ENCODE measurements at places on chromosomes 11 and 22.

- no peak for DNase-seq
Measured at GRCh38 chr11:113104691-113105251, 143.6 kb downstream of the NCAM1 start.

DNA sequence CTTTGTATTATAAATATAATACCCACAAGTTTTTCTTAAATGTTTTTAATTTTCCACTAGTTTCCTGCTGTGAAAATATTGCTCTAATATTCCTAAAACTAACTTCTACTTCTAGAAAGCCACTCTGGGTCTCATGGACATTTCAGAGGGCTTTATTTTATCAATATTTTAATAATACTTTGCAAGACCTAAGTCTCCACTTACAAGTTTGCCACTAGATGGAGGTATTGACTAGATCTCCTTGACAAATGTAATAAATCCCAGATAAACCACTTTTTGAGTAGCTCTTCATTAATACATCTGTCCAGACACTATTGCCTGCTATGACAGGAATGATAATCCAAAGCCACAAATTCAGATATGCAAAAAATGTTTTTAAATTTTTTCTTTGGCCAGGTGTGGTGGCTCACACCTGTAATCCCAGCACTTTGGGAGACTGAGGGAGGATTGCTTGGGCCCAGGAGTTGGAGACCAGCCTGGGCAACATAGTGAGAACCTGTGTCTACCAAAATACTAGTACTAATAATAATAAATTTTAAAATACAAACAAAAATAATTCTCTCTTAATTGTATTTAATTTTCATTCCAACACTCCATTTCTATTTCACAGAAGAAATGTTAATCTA is 3.5 kb upstream of the ACAT1 start:
- peak; percentile 61 for DNase-seq

DNA sequence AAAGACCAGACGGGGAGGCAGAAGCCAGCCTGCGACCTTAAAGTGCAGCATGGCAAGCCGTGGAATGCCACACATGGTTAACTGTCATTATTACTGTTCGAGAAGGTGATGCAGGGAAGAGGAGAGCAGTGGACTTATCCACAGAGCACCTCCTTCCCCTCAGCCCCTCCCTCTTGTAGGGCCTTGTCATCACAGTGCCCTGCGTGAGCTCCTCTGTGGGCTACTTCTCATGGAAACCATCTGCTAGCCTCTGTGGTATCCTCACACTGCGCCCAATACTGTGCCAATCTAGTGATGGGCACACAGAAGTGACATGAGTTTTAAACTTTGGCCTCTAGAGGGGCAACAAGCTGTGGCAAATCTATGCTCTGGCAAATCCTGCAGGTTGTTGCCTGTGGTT is 18.2 kb upstream of the CCDC134 start:
- DNase-seq, result peak; percentile 83

- no peak for DNase-seq
Measured at GRCh38 chr11:70466596-70466995, 68.3 kb downstream of the CTTN start.

GRCh38 chr11:125357551-125357950 is 138.5 kb downstream of the FEZ1 start:
- no peak for DNase-seq

DNA sequence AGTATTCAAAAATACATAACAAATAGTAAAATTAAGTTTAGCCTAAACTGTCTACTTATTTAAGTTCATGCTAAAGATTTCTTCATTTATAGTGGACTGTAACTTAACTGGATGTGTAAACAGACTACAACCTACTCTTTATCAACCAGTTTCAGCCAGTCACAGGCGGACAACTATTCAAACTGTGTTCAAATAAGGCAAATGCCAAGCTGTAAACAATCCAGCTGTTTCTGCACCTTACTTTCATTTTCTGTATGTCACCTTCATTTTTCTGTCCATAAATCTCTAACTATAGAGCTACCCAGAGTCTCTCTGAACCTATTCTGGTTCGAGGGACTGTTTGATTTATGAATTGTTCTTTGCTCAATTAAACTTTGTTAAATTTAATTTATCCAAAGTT is 992.8 kb downstream of the DLG2 start:
- DNase-seq, result no peak

DNA sequence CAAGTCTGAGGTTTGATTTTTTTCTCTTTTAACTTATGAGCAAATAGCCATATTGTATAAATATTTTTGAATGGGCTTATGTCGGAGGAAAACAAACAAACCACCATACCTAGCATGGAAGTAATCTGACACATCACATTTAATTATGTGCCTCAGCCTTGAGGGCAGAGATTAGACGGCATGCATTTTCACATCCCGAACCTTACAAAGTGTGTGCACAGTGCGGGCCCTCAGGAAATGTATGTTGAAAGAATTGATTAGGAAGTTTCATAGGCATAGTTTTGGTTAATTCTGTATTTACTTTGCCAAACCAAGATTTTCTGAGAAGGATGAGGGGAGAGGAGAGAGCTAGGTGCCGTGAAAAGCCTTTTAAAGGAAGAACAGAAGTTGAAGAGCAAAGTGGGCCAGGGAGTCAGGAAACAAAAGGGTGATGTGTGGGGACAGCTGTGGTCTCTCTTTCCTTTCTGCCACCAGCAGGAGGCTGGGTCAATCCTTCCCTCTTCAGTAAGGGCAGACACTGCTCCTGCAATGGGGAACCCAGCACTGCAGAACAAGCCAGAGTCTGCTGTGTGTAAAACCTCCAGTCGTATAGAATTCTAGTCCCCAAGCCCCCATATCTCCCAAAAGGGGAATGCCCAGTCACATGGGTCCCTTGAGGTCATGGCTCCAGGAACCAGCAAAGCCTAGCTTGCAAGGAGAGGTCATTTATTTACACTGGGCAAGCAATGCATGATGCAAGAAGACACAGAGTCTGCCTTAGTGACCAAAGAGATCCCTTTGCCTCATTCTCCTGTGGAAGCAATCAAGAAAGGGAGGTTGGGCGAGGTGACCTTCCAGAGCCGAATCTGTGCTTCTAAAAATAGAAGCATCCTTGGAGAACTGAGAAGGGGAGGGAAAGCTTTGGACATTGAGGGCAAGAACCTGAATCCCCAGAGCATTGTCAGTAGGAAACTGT is 71.1 kb upstream of the OLFML1 start:
- no peak for DNase-seq

GRCh38 chr11:67538306-67538705 is 15.1 kb upstream of the CABP2 start:
- no peak for DNase-seq

DNA sequence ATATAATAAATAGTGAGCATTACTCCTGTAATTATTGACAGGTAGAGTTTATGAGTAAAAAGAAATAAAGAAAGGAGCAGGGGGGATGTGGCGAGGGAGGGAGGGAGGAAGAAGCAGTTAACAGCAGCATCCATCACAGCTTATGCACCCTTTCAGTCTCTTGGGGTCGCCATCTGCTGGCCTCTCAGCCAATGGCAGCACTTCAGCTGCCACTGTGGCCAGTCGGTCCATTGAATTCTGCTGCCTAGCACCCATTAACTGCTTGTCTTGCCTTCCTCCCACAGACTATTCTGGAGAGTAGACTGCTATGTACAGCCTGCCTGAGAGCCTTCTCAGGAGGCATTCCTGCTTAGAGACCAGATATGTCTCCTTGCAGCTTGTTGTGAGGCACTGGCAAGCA is 388.3 kb downstream of the TENM4 start:
- DNase-seq, result no peak

- no peak for DNase-seq
Measured at GRCh38 chr22:44332946-44333345, 20.2 kb upstream of the SHISAL1 start.

- no peak for DNase-seq
Measured at GRCh38 chr11:16337421-16338213, 18.7 kb downstream of the SOX6 start.

- peak; percentile 19 for DNase-seq
Measured at GRCh38 chr22:38570779-38571364, 889 bp upstream of the DMC1 start.

DNA sequence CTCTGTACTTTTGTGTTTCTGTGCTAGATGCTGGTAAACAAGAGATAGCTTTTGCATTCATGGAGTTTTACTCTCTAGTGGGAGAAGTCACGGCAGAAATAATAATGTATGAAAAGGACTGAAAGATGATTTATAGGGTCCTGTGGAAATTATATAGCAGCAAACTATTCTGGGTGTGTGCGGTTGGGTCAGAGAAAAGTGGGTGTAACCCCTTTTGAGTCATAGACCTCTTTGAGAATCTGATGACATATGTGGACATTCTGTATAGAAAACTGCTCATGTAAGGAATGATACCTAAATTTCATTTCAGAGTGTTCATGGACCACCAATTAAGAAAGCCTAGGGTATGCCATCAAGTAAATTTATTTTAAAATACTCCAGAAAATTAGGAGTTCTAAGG is 54.4 kb downstream of the TMEM135 start:
- DNase-seq, result no peak

DNA sequence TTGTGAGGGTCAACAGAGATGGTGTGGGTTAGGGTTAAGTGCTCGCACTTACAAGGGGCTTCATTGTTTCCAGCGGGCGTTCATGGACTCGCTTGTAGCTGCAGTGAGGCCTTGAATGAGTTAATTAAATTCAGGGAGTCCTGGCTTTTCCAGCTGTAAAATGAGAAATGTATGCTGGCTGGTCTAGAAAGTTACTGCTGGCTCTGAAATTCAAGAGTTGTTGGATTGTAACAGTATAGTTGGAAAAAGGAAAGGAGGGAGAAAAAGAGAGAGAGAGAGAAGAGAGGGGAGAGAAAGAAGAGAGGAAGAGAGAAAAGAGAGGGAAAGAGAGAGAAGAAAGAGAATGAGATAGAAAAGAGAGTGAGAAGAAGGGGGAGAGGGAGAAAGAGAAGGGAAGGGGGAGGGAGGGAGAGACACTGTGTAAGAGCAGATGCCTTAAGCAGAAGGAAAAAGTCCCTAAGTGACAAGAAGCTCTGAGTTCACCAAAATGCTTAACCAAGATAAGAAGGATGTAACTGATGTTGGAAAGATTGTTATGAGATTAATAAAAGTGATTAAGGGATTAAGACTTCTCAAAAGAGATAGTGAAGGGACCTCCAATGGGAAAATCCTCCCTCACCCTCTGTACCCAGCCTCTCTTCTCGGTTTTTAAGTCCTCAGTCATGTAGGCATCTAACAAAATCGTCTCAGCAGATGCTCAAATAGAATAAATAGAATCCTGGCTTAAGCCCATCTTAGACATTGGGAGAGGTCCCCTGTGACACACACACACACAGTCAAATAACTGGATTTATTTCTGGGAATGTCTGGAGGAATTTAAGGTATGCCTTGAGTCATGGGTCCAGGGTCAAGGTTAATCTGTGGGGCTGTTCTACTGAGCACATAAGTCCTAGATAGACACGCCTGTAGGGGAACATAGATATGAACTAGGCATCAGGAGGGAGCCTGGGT is 477.9 kb downstream of the MIAT start:
- DNase-seq, result no peak

DNA sequence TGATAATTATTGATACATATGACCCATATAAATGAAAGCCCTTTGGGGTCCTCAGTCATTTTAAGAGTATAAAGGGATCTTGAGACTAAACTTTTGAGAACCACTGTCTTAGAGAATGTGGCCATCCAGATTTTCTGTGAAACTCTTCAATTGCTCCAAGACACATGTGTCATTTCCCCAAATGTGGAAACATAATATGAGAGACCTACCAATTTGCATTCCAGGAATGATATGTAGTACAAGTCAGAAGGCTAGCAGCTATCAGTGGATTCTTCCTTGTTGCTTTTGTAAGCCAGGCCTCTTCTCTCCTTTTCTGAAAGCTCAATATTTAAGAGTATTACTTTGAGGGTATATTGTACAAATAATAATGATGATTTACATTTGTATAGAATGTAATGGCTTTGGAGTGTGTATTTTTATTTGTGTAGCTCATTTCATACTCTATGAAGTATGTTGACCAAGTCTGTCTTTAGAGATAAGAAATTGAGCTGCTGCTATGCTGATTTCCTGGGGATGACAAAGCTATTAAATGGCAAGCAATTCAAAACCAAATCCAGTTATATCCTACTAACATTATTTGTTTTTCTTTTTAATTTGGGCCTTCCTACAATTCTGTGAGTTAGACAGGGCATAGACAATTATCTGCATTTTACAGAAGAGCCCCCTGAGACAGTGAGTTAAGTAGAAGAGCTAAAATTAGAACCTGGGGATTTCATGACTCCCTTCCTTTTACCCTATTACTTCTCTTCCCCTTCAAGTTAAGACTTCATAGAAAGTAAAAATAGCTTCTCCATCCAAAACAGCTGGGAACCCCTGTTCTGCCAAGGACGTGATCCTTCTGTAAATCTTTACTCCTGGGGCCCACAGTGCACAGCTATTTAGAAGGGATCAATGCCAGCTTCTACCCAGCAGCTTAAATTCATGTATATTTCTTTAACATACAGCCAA is 131.9 kb downstream of the WNT11 start:
- no peak for DNase-seq

- no peak for DNase-seq
Measured at GRCh38 chr11:124534051-124534450, 9.4 kb downstream of the OR8B12 start.

DNA sequence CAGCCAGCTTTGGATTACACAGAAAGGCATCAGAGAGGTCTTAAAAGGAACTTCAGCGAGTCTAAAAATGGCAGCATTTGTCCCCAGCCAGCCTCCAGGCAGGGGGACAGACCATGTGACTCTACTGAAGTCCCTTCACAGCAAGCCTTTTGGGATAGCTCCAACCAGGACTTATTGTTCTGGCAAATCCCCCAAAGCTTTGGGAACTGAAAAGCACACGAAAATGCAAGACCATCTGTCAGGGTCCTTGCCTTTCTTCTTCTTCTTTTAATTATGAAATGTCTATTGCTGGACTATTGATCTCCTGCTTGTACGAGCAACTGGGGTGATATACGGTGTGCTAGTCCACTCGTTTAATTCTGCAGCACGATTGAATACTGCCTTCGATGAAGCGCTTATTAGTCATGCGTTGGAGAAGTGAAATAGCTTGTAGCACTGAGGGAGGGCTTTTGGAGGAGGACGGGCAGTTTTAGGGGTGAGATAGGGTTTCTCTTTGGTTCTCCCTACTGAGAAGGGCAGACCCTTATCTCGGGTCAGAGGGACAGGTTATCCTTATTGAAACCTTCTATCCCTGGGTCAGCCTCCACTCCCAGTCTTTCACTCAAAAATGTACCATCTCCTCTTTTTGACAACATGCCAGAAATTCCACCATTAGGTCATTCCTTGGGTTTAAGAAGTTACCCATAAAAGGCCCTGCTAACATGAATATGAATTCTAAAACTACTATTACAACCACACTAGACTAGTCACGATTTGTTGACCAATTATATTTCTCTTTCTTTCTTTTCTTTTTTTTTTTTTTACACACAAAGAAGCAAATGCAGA is 416.4 kb downstream of the MIAT start:
- no peak for DNase-seq

- DNase-seq, result no peak
Measured at GRCh38 chr22:22693531-22693884, 49.1 kb downstream of the GGTLC2 start.

All from T-helper 2 cell (primary cell).